ENCODE measurements at places on chromosomes 11 and 22.

DNA sequence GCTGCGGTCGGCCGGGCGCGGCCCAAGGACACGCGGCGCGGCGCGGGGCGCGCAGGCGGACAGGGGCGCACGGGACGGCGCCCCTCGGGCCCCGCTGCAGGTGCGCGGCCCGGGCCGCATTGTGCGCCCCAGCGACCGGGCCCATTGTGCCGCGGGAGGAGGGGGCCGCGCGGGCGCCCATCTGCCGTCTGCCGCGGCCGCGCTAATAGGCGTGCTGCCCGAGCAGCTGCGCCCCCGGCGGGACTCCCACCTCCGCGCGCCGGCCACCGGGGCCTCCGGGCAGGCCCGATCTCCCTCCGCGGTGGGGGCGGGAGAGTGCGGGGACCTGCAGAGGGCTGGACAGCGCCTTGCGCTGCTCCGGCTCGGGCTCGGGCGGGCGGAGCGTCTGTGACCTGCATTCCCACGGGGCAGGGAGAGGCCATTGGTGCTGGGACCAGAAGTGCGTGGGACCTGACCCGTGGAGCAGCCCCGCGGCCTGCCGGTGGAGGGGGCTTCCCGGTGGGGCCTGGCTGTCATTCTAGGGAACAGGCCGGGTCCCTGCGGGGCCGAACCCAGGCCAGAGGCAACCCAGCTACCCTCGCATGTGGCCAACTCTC is 933 bp downstream of the BRSK2 start:
- DNase-seq: peak; percentile 20

DNA sequence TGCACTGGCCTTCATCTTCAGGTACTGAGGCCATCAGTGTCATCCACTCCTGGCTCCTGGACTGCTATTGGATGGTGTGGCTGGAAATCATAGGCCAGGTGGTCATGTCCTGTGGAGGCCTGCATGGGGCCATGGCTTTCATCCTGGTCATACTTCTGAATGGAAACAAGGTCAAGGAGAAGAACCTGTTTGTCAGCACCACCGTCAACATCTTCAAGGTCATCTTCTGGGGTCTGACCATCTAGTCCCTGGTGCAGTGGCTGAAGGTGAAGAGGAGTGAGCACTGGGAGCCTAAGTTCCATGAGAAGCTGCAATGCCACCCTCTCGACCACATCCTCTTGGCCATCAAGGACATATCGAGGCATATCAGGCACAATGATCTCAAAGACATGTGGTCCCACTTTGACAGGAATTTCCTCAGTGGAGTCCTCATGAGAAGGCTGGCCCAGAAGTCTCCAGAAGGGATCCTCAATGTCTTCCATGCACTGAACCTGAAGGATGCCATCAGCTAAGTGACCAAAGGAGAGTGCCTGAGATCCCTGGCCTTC is 120.0 kb upstream of the SERPIND1 start:
- no peak for DNase-seq

- DNase-seq: peak; percentile 13
Measured at GRCh38 chr11:76598426-76598839, 72.1 kb downstream of the LRRC32 start.

DNA sequence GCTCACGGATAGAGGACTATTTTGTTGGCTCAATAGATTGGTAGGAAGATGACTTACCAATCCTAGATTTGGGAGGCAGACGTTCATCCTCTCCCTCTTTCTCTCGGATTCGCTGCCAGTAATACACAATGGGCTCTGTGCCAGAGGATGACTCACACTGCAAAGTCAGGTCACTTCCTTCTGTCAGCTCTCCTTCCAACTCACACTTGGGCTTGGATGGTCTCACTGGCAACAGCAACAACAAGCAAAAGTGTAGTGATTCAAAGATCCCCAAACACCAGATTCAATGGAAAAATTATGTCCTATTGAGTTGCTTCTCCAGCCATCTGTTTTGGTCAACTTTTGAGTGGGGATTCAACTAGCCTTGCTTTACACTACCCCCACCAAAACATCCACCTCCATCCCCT is 21.7 kb upstream of the HSPA8 start:
- no peak for DNase-seq

GRCh38 chr11:115544422-115544948 is 40.3 kb upstream of the CADM1 start:
- no peak for DNase-seq

DNA sequence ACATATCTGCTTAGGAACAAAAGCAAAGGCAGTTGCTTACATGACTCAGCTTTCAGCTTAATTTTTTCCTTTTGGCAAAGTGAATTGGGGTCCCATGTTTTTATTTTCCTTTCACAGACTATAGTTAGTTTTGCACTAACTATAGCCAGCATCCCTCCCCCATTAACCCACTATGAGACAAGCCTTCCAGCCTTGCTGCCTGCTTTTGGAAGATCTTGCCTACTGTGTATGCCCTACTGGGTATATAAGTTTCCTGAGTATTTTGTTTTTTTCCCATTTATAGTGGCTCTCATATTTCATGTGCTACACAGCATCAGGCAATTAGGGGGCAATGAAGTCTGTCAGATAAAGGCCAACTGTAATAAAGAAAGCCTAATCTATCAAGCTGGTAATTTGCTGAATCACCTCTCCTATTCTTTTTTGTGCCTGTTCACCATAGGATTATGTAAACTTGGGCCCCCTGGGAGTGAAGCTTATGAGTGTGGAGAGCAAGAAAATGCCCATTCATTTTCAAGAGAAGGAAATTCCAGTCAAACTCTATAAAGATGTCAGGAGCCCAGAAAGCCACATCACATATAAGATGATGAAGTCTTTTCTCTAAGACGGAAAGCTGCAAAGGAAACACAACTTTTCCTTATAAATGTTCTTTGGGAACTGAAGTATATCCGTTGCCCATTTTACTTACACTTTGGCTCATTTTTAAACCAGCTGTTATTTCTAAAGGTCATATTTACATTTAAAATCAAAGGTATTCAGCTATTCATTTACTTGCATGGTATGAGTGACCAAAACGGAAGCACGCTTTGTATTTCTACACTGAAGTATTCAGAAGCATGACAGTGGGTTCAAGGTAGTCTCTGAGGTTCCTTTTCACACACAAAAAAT is 64.0 kb downstream of the CCDC83 start:
- DNase-seq: no peak

- no peak for DNase-seq
Measured at GRCh38 chr11:63761188-63761587, 7.4 kb downstream of the ZFTA start.

DNA sequence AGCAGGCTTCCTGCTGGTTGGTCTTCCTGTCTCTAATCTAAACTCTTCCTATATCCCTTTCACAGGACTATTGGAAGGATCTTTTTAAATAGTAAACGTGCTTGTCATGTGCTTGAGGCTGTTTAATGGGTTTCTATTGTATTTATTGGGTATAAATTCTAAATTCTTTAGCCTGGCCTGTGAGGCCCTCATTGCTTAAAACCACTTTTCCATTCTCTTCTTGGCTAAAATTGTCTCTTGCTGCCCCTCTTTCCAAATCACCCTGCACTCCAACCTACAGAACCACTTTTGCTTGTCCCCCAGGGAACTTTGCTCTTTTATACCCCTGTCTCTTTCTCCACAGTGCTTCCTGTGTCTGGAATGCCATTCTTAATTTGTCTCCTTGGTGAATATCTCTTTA is 46.4 kb upstream of the MUC15 start:
- DNase-seq: no peak

- DNase-seq: no peak
Measured at GRCh38 chr11:118619444-118620197, 12.2 kb downstream of the PHLDB1 start.

GRCh38 chr11:133968300-133968699 is 11.5 kb upstream of the IGSF9B start:
- no peak for DNase-seq

- no peak for DNase-seq
Measured at GRCh38 chr11:96798445-96798844, 408.6 kb downstream of the JRKL start.

DNA sequence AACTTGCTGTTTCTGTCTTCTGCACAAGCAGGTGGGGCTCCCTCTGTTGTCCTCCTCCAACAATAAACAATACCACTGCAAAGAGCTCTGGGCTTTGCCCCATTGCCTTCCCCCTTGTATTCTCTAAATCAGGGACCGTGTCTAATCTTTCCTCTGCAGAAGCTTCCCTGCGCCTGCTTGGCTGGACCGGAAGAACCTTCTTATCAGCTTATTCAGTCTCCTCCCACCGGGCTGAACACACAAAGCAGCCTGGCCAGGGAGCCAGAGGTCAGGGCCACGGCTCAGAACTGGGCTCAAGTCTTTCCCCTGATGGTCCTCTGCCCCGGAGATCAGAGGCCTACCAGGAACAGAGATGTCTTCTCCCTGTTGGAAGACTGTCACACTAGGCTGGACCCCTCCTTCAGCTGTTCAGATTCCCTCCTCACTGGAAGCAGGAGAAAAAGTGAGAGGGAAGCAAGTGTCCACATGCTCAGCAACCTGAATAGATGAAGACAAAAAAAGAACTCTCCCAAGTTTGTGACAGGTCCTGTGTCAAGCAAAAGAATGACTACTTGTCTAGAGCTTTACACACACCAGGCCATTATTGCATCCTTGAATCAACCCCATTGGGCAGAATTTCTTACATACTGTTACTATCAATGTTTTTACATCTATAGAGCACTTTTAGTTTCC is 63.7 kb downstream of the RAB30 start:
- no peak for DNase-seq

DNA sequence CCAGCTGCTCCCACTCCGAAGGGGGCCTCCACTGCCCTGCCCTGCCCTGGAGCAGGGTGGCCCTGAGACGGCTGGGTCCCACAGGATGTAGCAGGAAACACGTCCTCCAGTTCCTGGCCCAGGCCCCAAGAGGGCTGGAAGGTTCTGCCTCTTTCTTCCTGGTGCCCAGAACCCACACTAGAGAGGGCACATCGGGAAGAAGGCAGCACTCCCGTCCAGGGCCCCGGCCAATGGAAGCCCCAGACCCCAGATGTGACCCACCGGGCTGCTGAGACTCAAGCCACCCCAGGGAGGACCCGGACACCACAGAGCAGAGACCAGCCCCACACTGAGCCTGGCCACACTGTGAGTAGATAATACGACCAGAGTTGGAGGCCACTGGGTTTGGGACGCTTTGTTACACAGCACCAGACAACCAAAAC is 71.2 kb downstream of the CELSR1 start:
- no peak for DNase-seq

- DNase-seq: no peak
Measured at GRCh38 chr22:44271732-44272400, 40.9 kb downstream of the SHISAL1 start.

DNA sequence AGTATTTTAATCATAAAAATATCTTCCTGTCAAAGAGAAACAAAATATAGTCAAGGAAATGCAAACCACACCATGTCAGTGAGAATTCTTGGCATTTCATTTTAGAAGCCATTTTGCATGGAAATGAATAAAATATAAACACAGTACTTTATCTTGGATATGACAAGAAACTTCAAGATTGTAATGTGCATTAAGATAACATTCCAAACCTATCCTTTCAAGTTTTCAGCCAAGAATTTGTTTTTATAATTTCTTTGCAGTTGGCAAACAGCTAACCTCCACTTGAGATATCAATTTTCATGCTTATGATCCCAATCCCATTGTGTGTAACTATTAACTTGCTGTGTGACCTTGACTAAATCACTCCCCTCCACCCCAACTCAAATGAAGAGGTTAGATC is 59.3 kb upstream of the WT1 start:
- no peak for DNase-seq

- DNase-seq: no peak
Measured at GRCh38 chr11:115591380-115591779, 87.2 kb upstream of the CADM1 start.

DNA sequence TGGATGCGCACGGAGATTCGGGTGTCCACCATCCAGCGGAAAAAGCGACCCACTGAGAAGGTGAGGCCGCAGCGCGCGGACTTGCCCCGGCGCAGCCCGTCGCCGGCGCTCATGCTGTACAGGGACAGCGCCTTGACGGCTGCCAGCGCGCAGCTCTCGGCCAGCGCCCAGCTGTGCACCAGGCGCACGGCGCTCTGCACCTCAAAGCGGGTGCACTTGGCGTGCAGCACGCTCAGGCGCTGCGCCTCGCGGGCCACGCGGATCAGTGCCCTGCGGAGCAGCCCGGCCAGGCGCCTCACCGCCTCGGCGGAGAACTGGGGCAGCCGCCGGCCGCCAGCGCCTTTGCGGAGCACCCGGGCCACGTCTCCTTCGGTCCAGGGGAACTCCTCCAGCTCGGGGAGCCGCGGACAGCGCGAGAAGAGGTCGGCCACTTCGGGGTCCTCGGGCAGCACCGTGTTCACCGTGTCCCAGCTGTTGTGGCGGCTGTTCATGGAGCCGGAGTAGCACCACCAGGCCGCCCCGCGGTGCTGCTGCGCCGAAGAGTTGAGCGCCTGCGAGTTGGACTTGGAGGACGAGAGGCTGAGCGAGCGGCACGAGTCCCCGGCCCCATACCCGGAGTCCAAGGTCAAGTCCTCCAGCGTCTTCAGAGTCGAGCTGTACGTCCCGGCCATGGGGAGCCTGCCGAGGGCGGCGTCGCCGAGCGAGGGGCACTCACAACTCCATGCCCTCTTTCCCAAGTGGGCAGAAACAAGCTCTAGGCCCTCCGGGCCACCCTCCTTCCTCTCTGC is 703 bp downstream of the ABTB2 start:
- peak; percentile 31 for DNase-seq

- peak; percentile 50 for DNase-seq
Measured at GRCh38 chr11:115503083-115503885, 931 bp downstream of the CADM1 start.

DNA sequence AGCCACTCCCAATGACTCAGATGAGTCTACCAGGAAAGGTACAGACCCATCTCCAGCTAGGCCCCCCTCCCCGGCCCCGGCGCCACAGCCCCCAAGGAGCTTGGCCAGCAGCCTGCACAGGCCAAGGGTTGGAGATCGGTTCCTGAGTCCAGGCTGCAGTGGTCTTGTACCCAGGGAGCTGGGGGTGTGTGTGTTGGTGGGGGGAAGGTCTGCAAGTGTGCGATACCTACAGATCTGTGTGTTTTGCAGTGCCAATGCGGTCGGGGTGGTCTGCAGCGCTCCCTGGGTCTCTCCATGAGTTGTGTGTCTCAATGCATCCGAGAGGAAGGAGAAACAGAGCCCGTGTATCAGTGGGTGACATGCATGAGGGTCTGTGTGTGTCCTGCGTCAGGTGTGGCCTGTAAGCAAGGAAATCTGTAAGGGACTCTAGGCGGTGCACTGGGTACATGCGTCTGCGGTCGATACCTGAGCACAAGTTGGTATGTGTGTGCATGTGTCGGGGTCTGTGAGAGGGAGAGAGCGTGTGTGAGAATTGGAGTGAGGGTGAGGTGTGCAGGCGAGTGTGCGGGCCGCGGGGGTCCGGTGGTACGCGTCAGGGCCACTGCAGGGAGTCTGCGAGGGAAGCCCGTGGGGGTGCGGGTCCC is 645 bp downstream of the CDC42BPG start:
- DNase-seq: no peak

DNA sequence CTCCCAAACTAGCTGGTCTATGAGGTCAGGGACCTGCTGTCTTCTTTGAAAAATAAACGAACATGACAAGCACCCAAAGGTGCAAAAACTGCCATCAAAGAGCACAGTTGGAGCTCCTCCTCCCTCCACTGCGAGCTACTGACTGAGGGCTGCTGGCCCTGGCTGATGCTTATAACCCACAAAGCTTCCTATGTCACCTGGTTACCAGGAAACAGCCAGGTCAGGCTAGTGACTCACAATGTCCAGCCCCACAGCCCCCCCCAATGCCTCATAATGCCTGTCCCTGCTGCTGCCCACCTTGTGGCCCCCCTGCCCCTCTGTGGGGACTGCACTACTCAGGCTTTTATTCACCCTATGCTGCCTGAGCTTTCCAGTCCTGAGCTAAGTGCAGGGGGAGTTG is at the start of gene DRICH1:
Gene DRICH1, minus strand, starts transcription at position 144 of the 400 bp plus-strand sequence. CDS start 298 bp downstream, outside the sequence.
- no peak for DNase-seq

Data from NCI-H1930 (cell line).